ENCODE measurements at places on chromosomes 16 and 17.

DNA sequence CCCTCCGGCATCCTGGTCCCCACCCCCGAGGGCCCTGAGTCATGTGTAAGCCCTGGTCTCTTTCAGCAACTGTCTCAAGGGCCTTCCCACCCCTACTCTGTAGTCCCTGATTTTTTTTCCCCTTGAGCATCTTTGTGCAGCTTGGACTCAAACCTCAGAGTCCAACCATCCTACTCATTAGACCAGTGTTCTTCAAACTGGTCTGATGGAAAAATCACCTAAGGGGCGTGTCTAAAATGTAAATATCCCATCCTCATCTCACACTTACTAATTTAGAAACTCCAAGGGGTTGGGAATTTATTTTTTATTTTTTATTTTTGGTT is 624 bp downstream of the G6PC3 start:
- peak; percentile 27 for DNase-seq

DNA sequence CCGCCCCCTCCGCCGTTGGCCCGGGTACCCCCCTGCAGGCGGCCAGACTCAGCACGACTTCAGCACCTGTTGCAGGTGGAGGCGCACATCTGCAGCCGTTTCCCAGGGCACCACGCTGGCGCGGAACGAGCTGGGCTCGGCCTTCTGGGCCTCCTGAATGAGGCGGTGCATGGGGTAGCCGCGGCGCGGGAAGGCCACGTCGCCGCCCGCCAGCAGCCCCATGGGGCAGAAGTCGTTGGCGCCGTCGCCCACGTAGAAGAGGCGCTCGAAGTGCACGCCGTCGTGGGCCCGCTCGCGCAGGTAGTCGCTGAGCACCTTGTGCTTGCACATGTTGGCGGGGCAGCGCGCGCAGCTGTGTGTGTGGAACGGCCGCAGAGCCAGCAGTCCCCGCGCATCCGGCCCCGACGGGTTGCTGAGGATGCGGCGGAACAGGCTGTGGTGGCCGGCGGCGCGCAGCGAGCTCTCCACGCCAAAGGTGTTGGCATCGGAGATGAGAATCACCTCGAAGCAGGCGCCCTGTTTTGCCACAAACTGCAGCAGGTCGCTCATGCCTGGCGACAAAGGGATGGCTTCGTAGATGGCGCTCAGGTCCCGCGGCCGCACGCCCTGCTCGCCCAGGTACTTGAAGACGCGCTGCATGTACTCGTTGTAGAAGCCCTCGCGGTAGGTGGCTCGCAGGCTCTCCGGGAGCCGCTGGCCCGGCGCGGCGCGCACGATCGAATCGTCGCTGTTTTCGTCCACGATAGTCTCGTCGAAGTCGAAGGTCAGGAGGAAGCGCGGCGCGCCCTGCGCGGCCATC is 6.2 kb downstream of the PHOSPHO1 start:
- DNase-seq: no peak

DNA sequence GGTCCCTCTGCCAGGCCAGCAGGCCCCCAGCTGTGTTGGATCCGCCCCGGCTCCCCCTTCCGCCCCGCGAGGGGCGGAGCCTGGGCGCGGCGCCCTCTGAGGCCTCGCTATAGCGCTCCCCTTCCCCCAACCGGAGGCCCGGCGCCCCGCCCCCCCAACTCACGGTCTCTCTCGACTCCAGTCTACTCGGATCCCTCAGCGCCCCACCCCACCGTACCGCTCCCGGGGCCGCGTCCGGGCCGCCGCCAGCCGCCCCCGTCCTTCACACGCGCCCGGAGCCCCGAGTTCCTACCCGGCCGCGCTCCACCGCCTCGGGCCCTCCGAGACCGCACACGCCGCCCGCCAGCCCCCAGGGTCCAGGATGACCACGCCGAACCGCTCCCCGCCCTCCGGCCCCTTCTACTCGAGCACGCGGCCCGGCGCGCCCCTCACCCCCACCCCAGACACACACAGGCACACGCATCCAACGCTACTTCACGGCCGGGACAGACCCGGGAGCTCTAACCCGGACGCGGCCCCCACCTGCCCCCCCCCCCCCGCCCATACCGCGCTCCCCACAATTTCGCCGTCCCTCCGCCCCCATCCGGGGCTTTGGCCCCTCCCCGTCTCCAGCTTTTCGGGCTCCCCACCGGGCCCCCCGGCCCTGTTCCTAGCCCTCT is 1.4 kb downstream of the PHF23 start:
- peak; percentile 73 for DNase-seq

GRCh38 chr16:80623376-80623775 is 82.6 kb downstream of the DYNLRB2 start:
- DNase-seq: no peak

- DNase-seq: no peak
Observed at GRCh38 chr16:53785044-53785443, 81.1 kb downstream of the FTO start.

- no peak for DNase-seq
Observed at GRCh38 chr17:6596511-6596910, 40.2 kb upstream of the PITPNM3 start.

GRCh38 chr16:85524630-85525419 is 88.3 kb upstream of the GSE1 start:
- no peak for DNase-seq

DNA sequence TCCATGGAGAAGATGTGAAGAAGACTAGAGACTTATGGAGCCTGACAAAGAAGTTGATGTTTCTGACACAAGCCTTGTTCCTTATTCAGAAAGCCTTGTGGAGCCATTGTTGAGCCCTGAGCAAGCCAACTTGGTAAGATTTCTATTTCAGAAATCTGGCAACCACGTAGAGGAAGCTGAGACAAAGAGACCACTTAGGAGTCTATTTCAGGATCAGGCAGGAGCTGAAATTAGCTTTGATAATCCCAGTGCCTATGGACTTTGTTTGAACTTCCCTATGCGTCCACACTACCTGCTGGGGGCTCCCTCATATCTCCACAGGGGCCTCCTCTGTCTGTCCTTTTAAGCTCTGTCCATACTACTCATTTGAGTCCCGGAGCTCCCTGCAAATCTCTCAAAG is 540.0 kb upstream of the GOT2 start:
- no peak for DNase-seq

DNA sequence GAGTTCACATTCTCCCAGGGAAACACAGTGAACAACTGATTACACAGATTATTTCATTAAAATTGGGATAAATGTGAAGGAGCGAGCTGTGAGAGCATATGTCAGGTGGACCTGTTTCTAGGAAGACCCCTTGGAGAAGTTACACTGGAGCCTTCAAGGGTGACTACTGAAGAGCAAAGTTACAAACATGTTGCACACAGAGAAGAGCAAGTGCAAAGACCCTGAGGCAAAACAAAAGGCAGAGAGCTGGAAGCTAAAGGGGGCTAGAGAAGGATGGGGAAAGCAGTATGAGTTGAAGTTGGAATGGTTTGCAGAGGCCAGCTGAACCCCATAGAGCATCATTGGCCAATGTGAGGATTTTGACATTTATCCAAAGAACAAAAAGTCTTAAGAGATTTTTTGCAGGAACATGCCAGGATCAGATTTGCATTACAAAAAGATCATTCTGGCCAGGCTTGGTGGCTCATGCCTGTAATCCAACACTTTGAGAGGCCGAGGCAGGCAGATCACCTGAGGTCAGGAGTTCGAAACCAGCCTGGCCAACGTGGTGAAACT is 14.1 kb downstream of the PDZD9 start:
- DNase-seq: no peak
